Right renal pelvis (tissue), 4 donors: ENCODE measurements at places on chromosomes 3 and 15. TPM values are rescaled to one million over a fixed set of nuclear protein-coding genes. Genes with fewer than 3 reads are reported as not detected.

The GOLGA6L7 gene
- polyA plus RNA-seq: 0.47 TPM

The AGBL1 gene
- polyA plus RNA-seq: 0.10 TPM

GRCh38 chr15:89576417-89576773, 1.1 kb downstream of the TICRR start:
- DNase-seq: no peak

GRCh38 chr15:52085299-52085698, 27.3 kb downstream of the BCL2L10 start:
- no peak for DNase-seq

DNA sequence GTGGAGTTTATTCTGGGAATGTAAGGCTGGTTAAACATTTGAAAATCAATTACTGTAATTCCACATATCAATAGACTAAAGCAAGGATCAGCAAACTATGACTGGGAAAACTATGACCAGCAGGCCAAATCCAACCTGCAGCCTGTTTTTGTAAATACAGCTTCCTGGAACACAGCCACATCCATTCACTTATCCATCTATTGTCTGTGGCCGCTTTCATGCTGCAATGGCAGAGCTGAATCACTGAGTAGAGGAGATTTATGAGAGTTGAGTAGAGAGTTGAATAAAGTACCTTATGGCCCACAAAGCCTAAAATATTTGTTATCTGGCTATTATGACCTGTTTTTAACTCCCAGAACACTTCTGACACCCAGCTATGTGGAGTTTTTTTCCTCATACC, 12.2 kb downstream of the MYLK start:
- no peak for DNase-seq

- DNase-seq: no peak
These were observed 54.2 kb upstream of the ARHGEF3 start for GRCh38 chr3:56855856-56856512.

- no peak for DNase-seq
These were observed 330.7 kb upstream of the SLCO3A1 start for GRCh38 chr15:91522605-91523332.

- DNase-seq: no peak
These were observed 216.3 kb upstream of the ARPP21 start for GRCh38 chr3:35422836-35423601.

DNA sequence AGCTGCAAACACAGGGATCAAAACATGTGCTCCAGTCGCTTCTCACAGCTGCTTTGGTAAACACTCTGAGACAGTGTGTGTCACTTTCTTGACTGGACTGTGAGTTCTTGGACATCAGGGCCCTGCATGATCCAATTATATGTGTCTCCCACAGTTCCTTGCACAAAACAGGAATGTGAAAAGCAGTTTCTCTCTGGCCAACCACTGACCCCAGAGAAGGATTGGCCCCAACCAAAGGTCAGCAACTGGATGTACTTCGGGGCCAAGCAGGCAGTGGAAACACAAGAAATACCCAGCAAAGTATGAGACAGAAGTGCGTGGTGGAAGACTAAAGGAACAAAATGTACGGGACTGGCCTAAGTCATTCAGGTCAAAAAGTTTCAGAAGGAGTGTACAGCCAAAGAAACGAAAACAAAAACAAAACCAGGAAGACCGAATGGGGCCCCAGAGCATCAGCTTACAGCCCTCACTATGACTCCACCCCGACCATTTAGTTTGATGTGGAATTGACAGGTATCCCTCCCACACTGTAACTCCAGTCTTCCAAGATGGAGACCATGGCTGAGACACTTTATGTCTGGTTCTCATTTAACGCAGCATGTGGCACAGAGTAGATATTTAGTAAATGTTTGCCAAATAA, 76.7 kb upstream of the LPP start:
- DNase-seq: no peak
